ENCODE measurements at places on chromosomes 5 and 9.

GRCh38 chr9:77158772-77159513 is 18.4 kb upstream of the VPS13A start:
- no peak for DNase-seq

DNA sequence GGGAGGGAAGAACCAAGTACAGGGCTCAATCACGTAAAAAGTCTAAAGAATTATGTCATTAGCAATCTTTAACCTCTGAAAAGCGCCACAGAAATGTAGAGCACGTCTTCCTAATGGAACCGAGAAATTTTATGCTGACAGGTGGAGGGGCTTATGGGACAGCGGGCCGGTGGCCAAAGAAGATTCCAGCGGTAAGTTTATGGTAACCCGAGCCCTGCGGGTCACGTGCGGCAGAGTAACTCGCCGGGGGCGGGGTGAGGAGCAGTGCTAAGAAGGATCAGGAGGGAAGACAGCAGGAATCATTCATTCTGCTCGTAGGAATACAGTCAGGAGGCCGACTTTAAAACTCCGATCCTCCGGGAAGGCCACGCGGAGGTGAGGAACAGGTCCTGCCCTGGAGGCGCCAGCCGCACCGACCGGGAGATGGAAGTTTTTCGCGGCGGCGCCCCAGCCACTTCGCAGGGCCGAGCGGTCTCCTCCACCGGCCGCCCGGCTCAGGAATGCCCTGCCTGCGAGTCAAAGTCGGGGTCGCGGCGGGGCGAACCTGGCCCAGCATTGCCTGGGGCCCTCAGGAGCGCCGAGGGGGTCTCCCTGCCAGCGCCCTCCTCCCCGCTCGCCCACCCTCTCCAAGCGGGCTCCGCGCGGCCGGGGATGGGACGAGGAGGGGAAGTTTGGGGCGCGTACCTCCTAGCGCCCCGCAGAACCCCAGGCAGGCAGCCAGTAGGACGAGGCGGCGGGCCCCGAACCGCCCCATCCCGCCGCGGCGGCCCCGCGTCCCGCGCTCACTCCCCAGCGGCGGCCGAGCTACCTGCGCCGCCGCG is 101.8 kb downstream of the ESM1 start:
- no peak for DNase-seq

DNA sequence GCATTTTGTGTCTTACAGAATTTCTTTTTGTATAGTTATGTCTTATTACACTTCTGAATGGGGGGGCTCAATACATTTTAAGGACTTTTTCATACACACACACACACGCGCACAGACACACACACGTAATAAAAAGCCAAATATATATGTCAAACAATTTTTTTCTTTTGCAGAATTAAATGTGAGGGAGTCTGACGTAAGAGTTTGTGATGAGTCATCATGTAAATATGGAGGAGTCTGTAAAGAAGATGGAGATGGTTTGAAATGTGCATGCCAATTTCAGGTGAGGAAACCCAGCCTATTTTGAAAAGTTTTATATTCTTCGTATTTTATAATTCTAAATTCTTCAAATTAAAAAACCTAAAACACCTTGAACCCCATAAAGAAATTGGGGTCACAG is 25.6 kb downstream of the TMEFF1 start:
- no peak for DNase-seq

DNA sequence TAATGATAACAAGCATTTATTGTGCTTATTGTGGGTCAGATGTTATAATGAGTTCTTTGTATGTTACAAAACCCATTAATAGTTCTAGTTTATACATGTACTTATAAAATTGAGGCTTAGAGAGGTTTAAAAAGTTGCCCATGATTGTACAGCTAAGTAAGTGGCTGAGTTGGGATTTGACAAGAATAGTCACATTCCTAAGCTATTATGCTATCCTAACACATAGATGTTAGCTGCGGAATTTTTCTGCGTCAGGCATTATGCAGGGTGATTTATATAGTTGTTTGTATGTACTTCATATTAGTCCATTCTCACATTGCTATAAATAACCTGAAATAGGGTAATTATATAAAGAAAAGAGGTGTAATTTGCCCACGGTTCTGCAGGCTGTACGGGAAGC is 12.5 kb downstream of the COMMD10 start:
- no peak for DNase-seq

DNA sequence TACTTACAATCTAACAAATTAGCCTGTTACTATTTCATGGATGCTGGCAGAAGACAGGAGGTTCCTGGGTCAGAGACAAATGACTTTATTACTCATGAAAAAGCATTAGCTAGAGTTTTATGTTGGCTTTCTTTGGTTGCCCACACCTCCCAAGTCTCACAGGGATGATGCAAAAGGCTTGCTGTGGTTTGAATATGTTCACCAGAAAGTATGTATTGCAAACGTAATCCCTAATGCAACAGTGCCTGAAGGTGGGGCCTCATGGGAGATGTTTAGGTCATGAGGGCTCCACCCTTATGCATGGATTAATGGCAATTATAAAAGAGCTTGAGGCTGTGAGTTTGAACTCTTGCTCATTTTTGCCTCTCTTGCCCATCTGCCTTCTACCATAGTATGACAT is 28.5 kb downstream of the DPYSL3 start:
- DNase-seq, result no peak

GRCh38 chr9:126613651-126614050 is at the start of gene LMX1B:
LMX1B (plus strand) TSS chr9:126613928; CDS start chr9:126614450, 522 bp downstream.
- no peak for DNase-seq

DNA sequence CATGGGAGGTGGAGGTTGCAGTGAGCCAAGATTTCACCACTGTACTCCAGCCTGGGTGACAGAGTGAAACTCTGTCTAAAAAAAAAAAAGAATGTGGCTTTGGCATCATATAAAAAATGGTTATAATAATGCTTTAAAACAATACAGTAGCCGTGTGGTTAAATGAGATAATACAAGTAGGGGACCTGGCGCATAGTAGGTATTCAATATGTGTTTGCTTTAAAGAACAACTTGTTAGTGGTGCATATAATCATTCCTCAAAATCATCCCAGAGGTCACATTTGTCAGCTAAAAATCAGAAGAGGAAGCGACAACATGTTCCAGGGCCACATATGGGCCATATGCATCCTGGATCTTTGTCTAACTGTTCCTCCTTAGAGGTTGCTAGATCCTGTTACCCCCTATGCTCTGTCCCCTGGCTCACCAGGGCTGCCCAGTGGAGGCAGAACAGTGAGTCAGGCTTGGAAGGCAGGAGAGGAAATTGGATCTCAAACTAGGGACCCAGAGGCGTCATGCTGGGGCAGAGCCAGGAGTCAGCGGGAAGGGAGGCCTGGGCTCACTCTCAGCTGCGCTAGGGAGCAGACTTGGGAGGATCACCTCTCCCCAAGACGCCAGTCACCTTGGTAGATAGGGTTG is 27.7 kb downstream of the LHX6 start:
- no peak for DNase-seq

GRCh38 chr5:1495525-1495897 is 28.2 kb downstream of the LPCAT1 start:
- DNase-seq, result no peak

DNA sequence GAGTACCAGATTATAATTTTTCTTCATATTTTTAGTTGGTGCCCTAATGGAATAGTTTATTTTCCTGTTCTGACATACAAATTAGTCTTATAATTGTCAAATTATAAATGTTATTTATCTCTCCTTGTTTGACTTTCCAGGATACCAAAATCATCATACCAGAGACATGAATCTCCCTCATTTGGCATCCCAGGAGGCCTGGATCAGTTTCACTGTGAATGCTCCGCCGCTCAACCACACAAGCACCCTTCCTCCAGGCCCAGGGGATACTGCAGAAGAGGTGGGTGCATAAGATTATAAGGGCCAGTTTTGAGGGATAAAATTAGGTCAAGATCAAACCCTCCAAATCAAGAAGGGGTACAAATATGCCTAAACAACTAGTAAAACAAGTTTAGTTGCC is 1229.3 kb downstream of the CDH12 start:
- DNase-seq, result no peak

- DNase-seq, result no peak
Measured at GRCh38 chr5:2755076-2755680, 3.7 kb upstream of the IRX2 start.

GRCh38 chr9:136353757-136354488 is 9.6 kb downstream of the DNLZ start:
- no peak for DNase-seq
